ENCODE measurements at places on chromosomes 5 and 9. TPM values are rescaled to one million over a fixed set of nuclear protein-coding genes. Genes with fewer than 3 reads are reported as not detected.

GRCh38 chr5:64972591-64972990 lies 203.9 kb downstream of the CWC27 start:
- DNase-seq: no peak

- DNase-seq: no peak
Observed at GRCh38 chr5:1474183-1474839, 29.1 kb upstream of the SLC6A3 start.

EQTN gene
- total RNA-seq: not detected

DNA sequence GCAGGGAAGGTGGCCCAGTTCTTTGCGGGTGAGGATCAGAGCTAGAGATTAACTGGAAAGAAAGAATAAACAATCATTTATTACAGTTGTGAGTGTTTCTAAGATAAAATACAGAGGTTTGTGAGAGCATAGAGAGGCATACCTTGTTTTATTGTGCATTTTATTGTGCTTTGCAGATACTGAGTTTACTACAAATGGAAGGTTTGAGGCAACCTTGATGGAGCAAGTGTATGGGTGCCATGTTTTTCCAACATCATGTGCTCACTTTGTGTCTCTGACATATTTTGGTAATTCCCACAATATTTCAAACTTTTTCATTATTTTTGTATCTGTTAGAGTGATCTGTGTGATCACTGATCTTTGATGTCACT lies 715 bp upstream of the C5orf34 start:
- no peak for DNase-seq

CDO1 gene
- total RNA-seq: not detected

DNA sequence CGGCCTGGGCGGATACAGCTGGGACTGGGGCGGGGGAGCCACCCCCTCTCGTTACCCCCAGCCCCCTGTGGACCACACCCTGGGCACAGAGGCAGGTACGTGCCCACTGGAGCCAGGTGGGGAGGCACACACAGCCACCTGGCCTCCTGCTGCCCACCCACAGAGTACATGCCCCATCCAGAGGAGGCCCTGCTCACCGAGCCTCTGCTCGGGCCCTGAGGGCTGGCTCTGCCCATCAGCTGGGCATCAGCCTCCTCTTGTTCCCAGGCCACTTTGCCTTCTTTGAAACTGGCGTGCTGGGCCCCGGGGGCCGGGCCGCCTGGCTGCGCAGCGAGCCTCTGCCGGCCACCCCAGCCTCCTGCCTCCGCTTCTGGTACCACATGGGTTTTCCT lies 6.3 kb downstream of the MAMDC4 start:
- DNase-seq: no peak

LRRC19 gene
- not detected for total RNA-seq

SPINK4 gene
- total RNA-seq: not detected

Measured in G401 (cell line).